ENCODE measurements at places on chromosomes 4 and X.

GRCh38 chr4:52964011-52964410 is 101.9 kb downstream of the RASL11B start:
- no peak for DNase-seq

DNA sequence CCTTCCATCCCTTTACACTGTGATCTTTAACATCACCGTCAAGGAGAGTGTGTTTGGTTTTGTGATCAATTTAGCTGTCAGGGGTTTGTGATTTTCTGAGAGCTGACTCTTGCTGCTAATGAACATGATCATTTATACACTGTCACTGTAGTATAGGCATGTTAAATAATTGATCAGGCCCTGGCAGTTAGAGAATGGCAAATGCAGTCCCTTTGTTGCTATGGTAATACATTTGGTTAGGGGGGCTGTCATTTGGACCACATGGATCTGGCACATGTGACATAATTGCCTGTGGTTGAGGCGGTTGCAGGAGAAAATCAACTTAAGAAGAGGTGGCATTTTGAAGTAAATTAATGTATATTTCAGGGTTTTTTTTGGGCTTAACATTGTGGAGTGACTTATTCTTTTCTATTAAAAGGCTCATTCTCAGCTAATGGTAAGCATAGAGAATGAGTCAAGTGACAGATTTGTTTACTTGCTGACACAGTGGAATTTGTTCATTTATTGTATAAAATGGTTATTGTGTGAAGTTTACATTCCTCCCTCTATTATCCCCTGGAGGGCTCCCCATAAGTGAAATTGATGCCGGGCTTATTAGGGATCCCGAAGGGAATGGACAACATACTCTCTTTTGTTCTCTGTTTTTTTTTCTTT is 114.0 kb downstream of the FHIP1A start:
- DNase-seq: no peak

- DNase-seq: no peak
Observed at GRCh38 chrX:47607091-47607490, 12.6 kb downstream of the SYN1 start.

DNA sequence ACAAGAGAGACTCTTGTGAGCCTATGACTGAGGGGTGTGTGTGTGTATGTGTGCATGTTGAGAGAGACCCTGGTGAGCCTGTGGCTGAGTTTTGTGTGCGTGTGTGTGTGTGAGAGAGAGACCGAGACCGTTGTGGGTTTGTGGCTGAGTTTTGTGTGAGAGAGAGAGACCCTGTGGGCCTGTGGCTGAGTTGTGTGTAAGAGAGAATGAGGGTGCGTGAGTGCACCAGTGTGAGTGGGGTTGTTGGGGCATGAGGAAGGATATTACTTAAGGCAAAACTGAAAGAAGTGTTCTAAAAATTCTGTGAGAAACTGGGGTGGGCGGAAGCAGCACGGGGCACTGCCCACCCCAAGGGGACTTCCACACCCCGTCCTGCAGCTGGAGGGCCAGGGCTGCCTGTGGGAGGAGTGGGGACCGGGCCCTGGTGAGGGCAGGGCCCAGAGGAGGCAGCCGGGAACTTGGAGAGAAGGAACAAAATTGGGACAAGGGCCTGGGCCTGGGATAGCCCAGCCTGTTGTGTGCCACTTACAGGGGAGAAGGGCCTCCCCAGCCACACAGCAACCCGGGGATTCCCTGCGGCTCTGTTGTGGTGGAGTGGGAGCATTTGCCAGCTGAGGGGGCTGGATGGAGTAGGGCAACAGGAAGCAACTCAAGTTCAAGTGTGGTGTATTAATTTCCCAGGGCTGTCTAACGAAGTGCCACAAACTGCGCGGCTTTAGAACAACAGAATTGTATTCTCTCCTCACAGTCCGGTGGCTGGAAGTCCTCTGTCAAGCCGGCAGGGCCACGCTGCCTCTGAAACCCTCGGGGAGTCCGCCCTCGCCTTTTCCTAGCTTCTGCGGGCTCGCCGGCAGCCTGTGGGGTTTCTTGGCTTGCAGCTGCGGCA is 22.1 kb downstream of the TMEM131L start:
- DNase-seq: peak; percentile 61
